Left colon (tissue), 2 donors: ENCODE measurements at places on chromosomes 2 and 18.

- peak; percentile 29 for DNase-seq
Observed at GRCh38 chr2:109558076-109558882, 55.5 kb downstream of the SEPTIN10 start.

DNA sequence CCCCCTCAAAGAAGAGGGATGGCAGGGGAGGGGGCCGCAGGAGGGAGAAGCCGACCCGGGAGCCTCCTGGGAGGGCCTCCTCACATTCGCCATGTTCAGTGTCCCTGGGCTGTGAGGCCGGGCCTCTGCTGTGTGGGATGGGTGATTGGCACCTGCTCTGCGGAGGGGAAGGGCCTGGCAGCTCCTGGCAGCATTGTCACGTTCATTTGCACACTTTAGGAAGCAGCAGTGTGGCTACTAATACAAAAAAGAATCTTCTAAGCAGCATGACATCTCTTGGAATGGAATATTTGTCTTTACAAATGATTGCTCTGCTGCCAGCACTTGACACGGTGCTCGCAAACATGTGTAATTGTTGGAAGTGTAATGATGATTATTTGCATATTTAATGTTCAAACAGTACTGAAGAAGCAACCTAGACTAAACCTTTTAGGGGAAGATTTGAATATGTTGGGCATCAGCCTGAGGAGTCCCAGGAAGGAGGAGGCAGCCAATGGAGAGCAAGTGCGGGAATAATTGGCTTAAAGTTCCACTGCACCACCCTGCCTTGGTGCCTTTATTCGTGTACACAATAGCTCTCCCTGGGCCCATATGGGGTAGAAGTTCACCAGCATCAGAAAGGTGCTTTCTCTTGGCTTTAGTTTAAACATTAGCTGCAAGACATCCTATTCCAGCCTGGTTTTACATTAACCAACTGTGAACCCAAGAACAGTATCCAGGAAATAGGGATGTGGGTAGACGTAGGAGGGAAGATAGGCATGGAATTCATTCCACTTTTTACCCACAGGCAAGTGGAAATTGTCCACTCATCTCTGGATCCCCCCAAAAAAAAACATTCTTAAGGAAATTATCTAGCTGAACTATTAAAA lies 404.9 kb downstream of the TMEM182 start:
- DNase-seq, result peak; percentile 15

- DNase-seq, result no peak
Observed at GRCh38 chr18:8499810-8500675, 109.2 kb upstream of the RAB12 start.

DNA sequence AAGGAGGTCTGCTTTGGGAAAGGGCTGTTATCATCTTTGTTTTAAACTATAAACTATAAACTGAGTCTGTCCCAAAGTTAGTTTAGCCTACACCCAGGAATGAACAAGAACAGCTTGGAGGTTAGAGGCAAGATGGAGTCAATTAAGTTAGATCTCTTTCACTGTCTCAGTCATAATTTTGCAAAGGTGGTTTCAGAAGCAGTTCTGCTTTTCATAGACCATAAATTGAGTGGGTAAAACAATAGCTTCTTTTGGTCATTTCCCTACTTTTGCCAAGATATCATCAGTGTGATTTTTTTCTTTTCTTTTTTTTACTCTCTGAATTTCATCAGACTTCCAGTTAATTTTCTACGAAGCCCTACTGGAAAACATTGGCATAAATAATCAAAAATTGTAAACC lies 117.0 kb downstream of the AP1S3 start:
- no peak for DNase-seq

DNA sequence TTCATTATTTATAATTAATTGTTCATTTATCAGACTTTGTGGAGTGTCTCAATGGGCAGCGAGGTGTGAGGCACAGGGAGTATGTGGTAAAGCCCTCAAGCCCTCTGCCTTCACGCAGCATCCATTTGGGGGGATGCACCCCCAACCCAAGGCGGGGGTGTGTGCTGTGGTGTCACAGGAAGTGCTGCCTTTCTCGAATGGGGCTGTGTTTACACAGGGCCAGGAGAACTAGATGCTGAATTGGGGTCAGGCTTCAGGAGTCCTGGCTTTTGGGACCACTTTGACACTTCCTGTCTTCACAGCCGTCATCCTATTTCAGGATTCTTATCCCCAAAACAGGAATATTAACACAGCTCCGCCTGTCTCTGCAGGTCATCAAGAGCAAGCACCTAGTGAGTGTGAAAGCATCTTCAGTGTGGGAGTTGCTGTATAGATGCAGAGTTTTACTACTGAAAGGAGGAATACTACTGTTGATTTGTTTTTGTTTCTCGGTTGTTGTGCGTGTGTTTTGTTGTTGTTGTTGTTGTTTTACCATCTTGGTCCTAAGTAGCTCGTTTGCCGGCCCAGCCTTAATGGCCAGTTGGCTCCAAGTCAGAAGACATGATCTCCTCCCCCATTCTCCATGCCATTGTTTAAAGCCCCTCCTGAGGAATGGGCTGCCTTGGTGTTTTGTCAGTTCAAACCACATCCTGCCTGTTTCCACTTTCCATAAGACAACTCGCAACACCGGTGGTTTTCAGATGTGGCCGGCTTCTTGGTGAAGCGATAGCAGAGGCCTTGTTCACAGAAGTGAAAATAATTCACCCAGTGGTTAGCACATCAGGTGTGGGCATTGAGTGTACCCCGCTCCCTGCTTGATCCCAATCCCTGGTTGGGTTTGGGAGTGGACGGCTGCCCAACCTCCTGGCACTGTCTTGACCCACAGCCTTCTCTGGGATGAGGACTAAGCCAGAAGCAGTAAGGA lies 221.3 kb downstream of the BCL2 start:
- DNase-seq, result no peak

GRCh38 chr2:328761-329160 lies 40.9 kb upstream of the ALKAL2 start:
- DNase-seq, result no peak

GRCh38 chr2:16824472-16824871 lies 158.8 kb upstream of the CYRIA start:
- no peak for DNase-seq

GRCh38 chr18:39776766-39777165 lies 2178.3 kb upstream of the PIK3C3 start:
- DNase-seq, result no peak

- no peak for DNase-seq
Observed at GRCh38 chr2:22189893-22190480, 1066.2 kb downstream of the TDRD15 start.

GRCh38 chr2:76378140-76378539 lies 667.4 kb upstream of the GCFC2 start:
- no peak for DNase-seq

- no peak for DNase-seq
Observed at GRCh38 chr2:42025151-42025582, 22.7 kb upstream of the PKDCC start.

DNA sequence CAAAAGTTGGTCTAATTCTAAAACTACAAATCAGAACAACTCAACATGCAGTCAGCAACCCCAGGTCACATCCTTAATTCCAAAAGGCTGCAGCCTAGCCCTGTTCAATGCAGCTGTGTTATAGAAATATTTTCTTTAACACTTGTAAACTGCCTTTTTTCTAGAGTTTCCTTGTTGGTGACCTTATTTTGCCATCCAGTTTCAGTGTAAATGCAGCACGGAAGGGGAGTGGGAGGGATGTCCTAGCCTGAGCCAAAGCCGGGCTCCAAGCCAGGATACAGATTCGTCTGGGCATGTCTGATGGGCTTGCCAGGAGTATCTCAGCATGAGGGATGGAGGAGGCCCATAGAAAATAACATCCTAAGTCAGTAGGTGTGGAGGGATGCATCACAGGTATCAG lies 17.7 kb upstream of the SP3 start:
- DNase-seq, result no peak

- no peak for DNase-seq
Observed at GRCh38 chr2:86035376-86035882, 70.3 kb downstream of the POLR1A start.

- peak; percentile 18 for DNase-seq
Observed at GRCh38 chr18:26190506-26190905, 35.7 kb upstream of the TAF4B start.

DNA sequence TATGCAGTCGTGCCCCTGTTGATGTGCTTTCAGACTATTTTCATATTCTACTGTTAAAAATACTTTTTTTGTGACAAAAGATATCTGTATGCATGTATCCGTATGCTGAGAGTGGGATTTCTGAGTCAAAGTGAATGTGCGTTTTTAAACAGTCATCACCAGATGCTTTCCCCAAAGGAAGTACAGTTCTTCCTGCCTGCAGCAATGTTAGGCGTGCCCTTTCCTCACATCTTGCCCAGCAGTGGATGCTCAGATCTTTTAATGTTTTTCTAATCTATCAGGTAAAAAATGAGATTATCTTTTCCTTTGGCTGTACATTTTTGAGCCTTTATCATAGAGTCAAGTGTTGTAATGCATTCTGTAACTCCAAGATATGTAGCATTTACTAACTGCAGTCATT lies 111.7 kb downstream of the PTPRM start:
- DNase-seq, result no peak

DNA sequence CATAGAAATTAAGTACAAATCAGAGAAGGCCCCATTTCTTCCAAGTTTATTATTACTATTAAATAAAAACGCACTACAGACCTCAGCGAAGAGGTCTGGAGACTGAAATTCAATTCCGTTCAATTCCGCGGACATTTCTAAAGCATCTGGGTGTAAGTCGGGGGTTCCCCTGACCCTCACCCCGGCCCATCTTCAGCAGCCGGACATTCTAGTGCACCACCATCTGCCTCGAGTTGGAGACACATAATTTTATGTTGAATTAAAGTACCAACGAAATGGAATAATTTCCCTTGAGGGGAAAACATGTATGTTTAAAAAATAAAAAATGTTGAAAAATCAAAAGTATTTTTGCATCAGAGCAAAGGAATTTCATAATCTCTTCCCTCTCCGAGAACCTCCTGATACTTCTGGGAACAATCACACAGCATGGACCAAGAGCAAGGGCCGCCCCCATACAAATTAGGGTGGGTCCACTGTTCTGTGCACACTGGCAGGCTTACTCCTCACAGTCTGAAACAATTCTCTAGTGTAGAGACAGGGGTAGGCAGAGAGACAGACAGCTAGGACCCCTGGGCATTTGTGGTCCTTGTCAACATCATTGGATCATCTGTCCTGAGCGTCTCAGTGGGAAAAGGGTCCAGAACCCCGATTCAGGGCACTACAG lies 29.3 kb downstream of the MBP start:
- DNase-seq, result no peak

- peak; percentile 43 for DNase-seq
Observed at GRCh38 chr2:120661551-120661950, 74.1 kb upstream of the GLI2 start.

DNA sequence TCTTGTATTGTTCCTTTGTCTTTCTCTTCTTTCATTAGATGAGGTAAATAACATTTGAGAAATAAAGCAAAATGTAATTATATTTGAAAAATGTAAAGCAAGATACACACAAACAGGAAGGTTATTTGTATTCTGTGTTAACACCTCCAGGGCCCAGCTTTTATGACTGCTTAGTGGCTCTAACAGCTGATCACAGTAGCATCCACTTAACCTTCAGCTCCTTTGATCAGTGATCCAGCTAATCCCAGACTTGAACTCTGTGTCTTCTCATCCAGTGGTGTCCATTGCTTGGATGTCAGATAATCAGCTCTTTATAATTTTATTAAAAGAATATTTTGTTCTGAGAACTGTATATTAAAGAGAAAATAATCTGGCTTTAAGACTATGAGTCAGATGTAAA lies 44.5 kb downstream of the PSMD14 start:
- DNase-seq, result no peak

DNA sequence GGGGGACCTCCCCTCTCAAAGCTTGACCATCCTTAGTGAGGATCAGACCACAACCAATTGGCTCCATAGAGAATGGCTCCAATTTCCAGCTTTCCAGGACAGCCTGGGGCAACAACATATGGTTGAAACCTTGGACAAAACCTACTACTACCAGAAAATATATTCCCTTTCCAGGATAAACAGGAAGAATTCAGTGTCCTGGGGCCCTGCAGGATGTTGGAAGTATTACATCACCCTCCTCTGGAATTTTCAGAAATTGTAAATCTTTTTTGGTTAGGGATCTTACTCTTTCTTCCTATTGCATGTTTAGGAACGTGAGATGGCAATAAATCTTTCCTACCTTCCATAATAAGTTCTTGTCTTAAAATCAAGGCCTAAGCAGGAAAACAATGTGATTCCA lies 158.9 kb upstream of the MEIS1 start:
- no peak for DNase-seq

DNA sequence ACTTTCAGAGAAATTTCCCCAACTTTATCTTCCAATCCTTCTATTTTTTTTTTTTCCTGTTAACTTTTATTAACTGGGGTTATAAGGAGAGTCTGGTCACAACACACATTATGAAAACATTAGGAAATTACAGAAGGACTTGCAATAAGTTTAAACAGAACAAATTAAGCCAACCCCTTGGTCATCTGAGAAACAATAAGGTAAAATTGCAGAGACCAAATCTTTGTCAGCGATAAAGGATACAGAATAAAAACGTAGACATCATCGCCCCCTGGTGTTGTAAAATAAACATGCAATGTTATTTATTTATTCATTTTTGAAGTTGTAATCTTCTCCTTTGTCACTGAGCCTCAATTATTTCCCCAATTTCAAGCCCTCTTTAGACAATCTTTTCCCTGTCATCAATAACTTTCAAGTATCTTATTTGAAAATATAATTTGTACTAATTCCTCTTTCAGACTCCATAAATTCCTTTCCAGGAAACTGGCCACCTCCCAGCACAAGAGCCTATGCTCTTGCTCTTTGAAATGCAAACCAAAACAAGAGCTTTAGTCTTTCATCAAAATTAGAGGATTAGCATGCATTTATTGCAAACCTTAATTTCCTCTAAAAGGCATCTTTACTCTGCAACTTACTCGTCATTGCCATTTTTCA lies 19.5 kb downstream of the G6PC2 start:
- DNase-seq, result no peak

- no peak for DNase-seq
Observed at GRCh38 chr2:126784621-126785020, 114.1 kb upstream of the TEX51 start.

DNA sequence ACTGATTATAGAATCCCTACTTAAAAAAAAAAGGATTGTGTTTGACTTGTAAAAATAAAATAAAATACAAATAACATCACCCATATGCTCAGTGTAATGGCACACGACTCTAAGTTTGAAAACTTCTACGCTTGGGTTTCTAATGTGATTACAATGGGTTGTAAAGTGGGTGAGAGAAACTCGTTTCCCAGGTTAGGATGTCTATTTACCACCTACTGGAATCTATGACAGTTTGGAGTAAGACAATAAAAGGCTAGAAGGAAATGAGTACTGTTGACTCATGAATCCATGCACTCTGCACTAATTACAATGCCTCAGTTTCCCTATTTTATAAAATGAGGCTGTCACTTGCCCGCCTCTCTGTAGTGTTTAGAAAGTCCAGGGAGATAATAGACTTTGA lies 204.2 kb upstream of the FBXO11 start:
- no peak for DNase-seq

GRCh38 chr2:217802876-217803652 lies 199.7 kb downstream of the TNS1 start:
- DNase-seq, result peak; percentile 21

- no peak for DNase-seq
Observed at GRCh38 chr2:66839551-66840320, 404.8 kb downstream of the MEIS1 start.

- DNase-seq, result no peak
Observed at GRCh38 chr2:190110131-190110530, 47.6 kb upstream of the MSTN start.

GRCh38 chr2:43408407-43409160 lies 182.2 kb upstream of the ZFP36L2 start:
- no peak for DNase-seq

GRCh38 chr2:241410739-241411176 lies 54.7 kb downstream of the FARP2 start:
- no peak for DNase-seq
